MCF 10A (cell line): ENCODE measurements at places on chromosomes 2 and 18. TPM values are rescaled to one million over a fixed set of nuclear protein-coding genes. Genes with fewer than 3 reads are reported as not detected.

The DNAJC5G gene
- not detected in 2 replicates for total RNA-seq

The EVX2 gene
- not detected in 2 replicates for total RNA-seq

The ZNF521 gene
- total RNA-seq = not detected in 2 replicates

DNA sequence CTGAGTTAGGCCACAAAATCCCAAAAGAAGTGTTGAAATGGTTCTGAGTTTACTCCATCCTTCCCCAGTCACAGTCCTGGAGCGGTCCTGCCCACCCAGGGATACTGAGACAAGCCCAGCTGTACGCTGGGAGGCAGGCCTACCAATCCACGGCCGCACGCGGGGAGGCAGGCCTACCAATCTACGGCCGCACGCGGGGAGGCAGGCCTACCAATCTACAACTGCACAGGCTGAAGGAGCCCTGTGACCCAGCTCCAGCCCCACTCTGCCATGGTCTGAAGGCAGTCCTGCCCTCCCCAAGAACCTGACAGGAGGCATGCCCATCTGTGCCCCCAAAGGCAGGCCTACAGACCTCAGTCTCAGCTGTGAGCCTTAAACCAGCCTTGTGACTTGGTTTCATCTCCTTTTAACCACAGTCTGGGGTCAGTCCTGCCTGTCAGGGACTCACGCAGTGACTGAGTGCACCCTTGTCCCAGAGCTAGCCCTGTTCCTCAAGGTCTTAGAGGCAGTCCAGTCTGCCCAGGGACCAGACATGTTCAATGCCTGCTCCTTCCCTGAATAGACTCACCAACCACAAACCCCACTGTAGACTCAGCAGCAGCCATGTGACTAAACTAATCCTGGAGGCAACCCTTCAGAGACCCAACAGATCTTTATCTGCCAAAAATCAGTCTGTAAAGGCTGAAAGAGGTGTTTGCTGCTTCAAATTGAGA lies 36.8 kb downstream of the GPC1 start:
- no peak for DNase-seq
- peaks cover 5% of the 10 kb centered on the region for H3K4me1 ChIP-seq
- H3K27me3 ChIP-seq = no peaks in the 10 kb centered on the region
- no peaks in the 10 kb centered on the region for H3K36me3 ChIP-seq
- H3K4me3 ChIP-seq = no peak overlapping the region
- no peak overlapping the region for H3K27ac ChIP-seq

DNA sequence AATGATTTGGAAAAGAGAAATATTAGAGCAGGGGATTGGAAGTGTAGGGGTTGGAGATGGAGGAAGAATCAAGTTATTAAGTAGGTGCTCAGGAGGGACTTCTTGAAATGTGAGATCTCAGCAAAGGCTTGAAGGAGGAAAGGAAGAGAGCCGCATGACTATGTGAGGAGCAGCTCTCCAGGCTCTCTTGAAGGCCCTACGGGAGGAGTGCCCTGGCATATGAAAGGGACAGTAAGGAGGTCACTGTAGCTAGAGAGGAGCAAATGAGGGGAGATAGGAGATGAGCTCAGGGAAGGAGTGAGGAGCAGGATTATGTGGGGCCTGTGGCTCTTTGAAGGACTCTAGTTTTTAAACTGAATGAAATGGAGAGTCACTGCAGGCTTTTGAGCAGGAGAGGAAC lies 181.1 kb upstream of the NABP1 start:
- no peaks in the 10 kb centered on the region for H3K4me1 ChIP-seq
- H3K4me3 ChIP-seq = no peak overlapping the region
- no peak for DNase-seq
- no peak overlapping the region for H3K27ac ChIP-seq
- H3K27me3 ChIP-seq = no peaks in the 10 kb centered on the region

DNA sequence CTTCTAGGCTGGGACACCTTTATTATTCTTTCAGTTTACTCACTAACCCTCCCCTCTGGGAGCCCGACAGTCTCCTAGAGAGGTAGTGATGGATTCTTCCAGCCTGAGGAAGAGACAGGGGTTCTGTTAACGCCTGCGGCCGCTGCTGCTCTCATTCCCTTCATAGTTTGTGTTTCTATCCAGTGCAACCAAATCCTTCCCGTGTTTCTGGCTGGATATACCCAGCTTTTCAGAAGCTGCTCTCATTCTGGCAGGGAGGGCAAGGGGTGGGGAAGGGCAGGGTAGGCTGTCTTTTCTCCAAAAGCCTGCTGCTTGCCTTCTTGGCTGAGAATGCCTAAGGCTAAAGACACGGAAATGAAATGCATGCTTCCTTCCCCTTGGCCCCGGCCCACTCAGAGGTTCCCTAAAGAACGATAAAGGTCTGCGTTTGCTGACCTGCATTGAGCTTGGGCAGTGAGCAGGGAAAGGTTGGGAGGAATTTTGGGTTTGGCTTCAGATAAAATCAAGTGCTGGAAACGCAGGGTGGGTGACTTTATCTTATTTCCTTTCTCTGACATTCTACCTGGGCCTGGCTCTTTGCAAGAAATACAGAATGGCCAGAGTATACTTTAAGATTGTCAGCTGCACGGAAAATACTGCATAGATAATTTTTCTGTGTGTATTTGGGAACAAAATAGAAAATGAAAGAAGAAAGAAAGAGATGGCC lies 390.9 kb downstream of the NBAS start:
- H3K27ac ChIP-seq = peak overlapping the region; percentile 83
- H3K27me3 ChIP-seq = no peaks in the 10 kb centered on the region
- H3K4me3 ChIP-seq = peak overlapping the region; percentile 32

DNA sequence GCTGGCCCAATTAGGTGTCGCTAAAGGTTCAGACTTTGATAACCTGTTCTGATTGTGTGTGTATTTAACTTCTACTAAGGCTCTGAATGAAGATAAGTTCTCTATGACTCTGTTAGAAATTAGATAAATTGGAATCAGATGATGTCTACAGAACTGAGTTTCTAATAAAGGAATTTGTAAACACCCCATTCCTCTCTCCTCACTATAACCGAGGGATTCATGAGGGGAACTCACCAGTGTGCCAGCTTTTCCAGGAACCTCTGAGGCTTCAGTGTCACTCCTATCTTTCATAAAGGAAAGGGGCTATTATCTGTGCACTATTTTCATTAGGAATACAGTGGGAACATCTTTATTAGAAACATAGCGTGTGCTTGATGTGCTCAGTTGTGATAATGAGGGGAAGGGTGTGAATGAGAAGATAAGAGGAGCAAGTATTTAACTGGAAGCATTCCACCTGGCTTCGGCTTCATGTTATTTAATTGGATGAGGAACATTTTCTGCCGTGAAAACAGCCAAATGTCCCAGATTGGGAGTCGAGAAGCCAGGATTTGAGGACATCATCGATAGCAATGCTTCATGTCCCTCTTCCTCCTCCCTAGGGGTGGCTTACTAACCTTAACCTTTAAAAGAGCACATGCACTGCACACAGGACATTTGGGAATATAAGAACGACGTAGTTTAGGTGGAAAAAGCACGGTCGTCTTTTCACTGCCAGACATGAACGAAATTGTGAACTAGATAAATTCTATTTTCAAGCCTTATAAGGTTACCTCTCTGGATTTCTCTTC lies 84.8 kb upstream of the TCF4 start:
- no peaks in the 10 kb centered on the region for H3K36me3 ChIP-seq
- H3K27me3 ChIP-seq = no peaks in the 10 kb centered on the region
- no peak overlapping the region for H3K27ac ChIP-seq
- no peak for DNase-seq

DNA sequence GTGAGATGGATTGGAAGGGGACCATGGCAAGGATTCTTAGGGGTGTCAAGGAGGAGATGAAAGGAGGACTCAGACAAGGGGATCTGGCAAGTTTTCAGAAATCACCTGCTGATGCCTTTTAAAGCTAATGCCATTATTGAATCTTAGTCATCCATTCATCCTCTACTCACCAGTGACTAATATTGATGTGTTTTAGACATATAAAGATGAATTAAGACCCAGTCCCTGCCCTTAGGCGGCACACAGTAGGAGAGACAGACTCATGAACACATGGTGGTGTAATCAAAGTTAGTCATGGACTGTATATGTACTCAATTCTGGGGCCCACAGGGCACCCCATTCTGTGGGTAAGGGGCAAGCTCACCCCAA lies 56.5 kb upstream of the ATL2 start:
- H3K4me3 ChIP-seq = no peak overlapping the region
- H3K4me1 ChIP-seq = peaks cover 29% of the 10 kb centered on the region
- H3K27me3 ChIP-seq = no peaks in the 10 kb centered on the region
- DNase-seq = peak; percentile 64
- H3K36me3 ChIP-seq = no peaks in the 10 kb centered on the region
